ENCODE measurements at places on chromosomes 6 and 20. TPM values are rescaled to one million over a fixed set of nuclear protein-coding genes. Genes with fewer than 3 reads are reported as not detected.

DNA sequence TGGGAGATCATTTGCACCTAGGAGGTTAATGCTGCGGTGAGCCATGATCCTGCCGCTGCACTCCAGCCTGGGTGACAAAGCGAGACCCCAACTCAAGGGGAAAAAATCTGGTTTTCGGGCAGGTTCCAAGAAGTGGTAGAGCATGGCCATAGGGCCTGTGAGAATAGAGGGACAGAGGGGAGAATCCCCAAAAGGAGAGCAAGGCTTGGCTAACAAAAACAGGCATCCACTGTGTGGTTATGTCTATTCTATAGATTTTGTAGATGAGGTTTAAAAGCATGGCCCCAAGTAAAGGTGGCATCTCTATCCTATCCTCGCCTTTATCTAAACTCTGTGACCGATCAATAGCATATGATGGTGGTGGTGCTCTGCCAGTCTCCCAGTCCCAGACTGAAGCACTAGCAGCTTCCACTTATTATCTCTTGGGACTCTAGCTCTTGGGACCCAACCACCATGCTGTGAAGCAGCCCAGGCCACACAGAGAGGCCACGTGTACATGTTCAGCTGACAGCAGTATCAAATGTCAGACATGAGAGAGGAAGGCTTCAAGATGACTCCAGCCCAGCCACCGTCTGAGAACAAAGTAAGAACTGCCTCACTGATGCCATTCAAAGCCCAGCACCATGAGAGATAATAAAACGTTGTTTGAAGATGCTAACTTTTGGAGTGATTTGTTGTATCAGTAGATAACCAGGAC lies 27.7 kb downstream of the EIF2S2 start:
- ATAC-seq, result no peak

DNA sequence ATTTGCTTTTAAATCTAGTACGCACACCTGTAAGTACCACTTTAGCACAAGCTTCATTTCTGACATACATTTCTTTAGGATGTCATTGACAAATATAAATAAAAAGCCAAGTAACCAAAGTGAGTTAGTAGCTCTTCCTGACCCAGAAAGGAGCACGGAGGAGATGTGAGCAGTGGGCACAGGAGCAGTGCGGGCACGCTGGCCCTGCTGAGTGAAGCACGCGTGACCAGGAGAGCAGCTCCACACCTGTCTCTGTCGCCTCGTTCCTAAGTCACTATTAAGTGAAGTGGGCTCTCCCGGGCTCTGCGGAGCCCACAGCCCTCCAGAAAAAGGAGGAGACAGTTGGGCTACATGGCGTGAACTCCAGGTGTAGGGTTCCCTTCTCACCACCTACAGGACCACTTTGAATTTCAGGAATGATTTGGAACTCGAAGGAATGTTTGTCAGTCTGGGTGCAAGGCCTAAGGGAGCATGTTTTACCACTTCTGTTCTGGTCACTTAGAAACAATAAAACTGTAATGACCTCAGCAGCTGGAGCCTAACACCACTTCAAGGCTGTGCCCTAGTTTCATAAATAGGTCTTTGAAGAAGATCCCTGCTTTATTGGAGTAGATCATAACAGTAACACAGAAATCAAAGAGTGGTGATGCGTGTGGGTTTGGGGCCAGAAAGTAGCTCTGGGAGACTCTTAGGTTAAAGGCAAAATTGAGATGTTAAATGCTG lies 95.9 kb downstream of the FAM120B start:
- no peak for ATAC-seq

GRCh38 chr6:83008626-83009025 lies 57.0 kb downstream of the UBE3D start:
- ATAC-seq, result no peak

The TGM6 gene
- total RNA-seq, result not detected

DNA sequence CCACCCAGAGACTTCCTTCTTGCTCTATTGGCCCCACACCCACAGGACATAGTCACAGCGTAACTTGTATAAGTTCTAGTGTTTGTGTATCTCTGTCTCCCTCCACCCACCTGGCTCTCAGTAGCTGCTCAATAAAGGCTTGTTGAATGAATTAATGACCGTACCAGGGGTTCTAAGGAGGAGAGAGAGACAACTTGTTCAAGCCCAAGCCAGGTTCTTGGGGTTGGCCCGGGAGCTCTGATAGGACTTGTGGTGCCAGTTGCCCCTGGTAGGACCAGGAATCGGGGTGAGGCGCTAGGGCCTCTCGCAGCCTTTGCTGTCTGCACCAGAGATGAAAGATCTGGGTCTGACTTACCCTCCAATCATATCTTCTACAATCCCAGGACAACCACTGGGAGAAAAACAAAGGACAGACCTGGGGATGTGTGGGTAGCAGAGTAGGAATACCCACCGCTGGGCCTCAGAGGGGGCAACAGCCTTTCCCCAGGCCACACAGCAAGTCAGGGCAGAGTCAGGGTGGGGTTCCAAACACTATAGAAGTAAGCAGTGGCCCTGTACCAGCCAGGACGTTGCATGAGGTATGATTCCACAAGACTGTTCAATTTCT lies 5.3 kb upstream of the TGM2 start:
- no peak for ATAC-seq

The FAM217A gene
- not detected for total RNA-seq

DNA sequence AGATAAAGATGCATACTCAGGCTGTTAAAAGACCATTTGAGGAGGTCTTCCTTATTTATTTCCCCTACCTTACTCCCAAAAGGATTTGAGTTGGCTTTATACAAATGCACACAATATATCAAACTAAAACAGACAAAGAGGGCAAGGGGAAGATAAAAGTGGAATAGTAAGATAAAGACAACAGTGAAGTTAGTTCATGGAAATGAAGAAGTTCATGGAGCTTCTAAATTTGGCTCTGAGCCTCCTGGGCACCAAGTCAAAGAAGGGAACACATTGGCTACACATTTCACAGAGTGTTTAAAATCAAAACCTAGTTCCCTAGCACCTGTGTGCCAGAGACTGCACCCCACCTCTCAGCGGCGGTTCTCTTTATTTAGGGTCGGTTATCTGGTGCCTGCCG lies 25.8 kb upstream of the ARMC2 start:
- ATAC-seq, result no peak

DNA sequence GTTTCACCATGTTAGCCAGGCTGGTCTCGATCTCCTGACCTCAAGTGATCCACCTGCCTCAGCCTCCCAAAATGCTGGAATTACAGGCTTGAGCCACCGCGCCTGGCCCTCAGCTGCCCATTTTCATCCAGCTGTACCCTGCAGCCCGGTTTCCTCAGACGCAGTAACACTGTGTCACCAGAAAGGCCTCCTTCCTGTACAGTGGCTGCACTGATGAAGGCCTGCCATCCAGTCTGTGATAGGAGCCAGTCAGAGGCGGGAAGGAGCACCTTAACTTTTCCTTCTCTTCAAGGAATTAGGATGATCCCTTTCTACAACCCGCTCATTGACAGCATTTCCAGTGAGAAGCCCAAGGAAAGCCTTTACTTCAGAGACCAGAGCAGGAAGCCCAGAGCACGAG lies 75.9 kb downstream of the GFOD1 start:
- no peak for ATAC-seq

The ZFP57 gene
- total RNA-seq, result 2.1 TPM

Measured in esophagus mucosa (tissue), 1 donor.